Upper lobe of right lung (tissue), 1 donor: ENCODE measurements at places on chromosomes 2 and 18.

- H3K4me3 ChIP-seq: no peak overlapping the region
- no peak overlapping the region for H3K27ac ChIP-seq
- DNase-seq: no peak
- no peaks in the 10 kb centered on the region for H3K4me1 ChIP-seq
- no peaks in the 10 kb centered on the region for H3K27me3 ChIP-seq
- no peaks in the 10 kb centered on the region for H3K36me3 ChIP-seq
Measured at GRCh38 chr18:22224339-22224738, 55.0 kb downstream of the GATA6 start.

GRCh38 chr2:30161929-30162706, 15.3 kb downstream of the YPEL5 start:
- no peak for DNase-seq
- H3K27ac ChIP-seq: no peak overlapping the region
- no peaks in the 10 kb centered on the region for H3K4me1 ChIP-seq
- H3K4me3 ChIP-seq: no peak overlapping the region

GRCh38 chr2:207363761-207364290, 165.9 kb upstream of the CREB1 start:
- no peak overlapping the region for H3K27ac ChIP-seq
- no peaks in the 10 kb centered on the region for H3K27me3 ChIP-seq

DNA sequence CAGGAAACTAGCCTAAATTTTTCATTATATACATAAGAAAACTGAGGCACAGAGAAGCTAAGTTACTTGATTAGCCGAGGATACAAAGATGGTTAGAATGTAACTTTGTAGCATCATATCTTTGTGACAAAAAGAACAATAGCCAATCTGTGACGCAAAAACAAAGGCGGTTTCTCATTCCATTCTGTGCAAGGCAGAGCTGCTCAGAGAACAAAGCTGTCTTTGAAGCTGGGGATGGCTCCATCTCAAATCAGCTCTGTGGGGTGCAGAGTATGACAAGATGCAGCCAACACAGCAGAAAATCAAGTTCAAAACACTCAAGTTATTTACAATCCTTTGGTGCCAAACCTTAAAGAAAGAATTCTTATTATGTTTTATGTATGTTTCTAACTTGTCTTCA, 81.9 kb upstream of the VWC2L start:
- no peaks in the 10 kb centered on the region for H3K36me3 ChIP-seq
- H3K4me3 ChIP-seq: no peak overlapping the region
- no peak for DNase-seq
- no peak overlapping the region for H3K27ac ChIP-seq
